ENCODE measurements at places on chromosomes 13 and 19.

GRCh38 chr13:79062291-79062690, 343.8 kb downstream of the RBM26 start:
- no peak for DNase-seq

- DNase-seq: peak; percentile 82
These were observed 25.7 kb downstream of the CCNE1 start for GRCh38 chr19:29837448-29837981.

- no peak for DNase-seq
These were observed 1599.1 kb downstream of the PCDH9 start for GRCh38 chr13:65631078-65631477.

GRCh38 chr13:27036236-27036981, 135.2 kb downstream of the USP12 start:
- no peak for DNase-seq

- DNase-seq: no peak
These were observed 10.1 kb upstream of the ACER1 start for GRCh38 chr19:6343462-6343861.
